ENCODE measurements at places on chromosomes 3 and 15.
A peak's percentile ranks its signal among the peaks of the same experiment; 100 is the strongest.

GRCh38 chr3:28844298-28845005 is 436.4 kb upstream of the RBMS3 start:
- DNase-seq = no peak

DNA sequence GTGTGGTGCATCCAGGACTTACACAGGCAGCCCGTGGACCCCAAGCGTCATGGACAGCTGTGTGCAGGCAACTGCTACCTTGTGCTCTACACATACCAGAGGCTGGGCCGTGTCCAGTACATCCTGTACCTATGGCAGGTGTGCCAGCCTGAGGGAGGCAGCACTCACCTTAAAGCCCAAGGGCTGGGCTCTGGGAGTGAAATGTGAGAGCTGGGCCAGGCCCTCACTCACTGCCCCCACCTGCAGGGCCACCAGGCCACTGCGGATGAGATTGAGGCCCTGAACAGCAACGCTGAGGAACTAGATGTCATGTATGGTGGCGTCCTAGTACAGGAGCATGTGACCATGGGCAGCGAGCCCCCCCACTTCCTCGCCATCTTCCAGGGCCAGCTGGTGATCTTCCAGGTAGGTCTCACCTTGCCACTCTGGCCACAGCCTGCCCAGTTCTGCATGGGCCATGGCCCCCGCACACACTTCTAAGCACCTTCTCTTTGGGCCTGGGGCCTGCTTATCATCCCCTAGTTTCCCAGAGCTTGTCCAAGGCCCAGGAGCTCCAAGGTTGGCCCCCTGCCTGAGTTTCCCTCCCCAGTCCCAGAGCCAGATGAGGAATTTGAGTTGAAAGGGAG is 11.0 kb downstream of the VILL start:
- no peak for DNase-seq

GRCh38 chr3:179526989-179527391 is 35.7 kb upstream of the ACTL6A start:
- peak; percentile 96 for DNase-seq

DNA sequence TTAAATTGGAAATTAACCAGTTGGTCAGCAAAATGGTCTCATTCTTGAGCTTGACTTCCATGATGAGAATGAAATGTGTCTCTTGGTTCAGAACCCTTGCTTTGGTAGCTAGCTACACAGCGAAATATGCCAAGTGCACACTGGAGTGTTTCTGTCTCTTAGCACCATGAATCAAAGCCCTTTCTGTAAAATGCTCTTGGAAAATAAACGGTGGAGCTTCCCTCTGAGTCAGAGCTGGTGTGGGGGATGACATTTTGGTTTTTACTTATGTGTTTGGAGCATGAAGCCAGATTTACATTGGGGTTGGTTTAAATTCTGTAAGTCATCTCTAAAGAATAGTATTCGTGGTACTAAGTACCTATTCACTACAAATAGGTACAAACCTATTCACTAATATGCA is 85.1 kb upstream of the NANOGP8 start:
- DNase-seq = no peak

- DNase-seq = no peak
Observed at GRCh38 chr3:19106307-19106706, 42.0 kb upstream of the KCNH8 start.

- no peak for DNase-seq
Observed at GRCh38 chr15:62343397-62343796, 178.3 kb upstream of the C2CD4B start.

DNA sequence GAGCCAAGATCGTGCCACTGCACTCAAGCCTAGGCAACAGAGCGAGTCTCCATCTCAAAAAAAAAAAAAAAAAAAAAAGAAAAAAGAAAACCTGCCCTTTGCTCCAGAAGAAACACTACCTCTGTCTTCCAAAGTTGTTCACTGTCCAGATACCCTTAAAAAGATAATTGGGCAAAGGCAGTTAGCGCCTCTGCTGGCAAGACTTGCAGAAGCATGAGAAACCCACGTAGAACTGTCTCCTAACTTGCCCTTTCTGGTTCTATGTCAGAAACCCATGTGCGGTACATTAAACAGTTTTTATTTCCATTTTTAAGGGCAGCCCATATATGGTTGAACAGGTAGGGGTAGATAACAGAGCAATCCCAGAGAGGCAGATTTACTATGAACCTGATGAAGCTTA is 1026.4 kb downstream of the ROBO2 start:
- no peak for DNase-seq

DNA sequence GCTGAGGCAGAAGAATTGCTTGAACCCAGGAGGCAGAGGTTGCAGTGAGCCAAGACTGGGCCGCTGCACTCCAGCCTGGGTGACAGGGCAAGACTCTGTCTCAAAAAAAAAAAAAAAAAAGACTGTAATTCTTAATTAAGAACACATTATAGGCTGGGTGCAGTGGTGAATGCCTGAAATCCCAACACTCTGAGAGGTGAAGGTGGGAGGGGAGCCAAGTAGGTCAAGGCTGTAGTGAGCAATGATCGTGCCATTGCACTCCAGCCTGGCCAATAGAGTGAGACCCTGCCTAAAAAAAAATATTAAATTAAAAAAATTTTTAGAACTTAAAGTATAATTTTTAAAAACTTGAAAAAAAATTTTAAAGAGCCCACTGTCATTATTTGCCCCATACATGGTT is 13.4 kb upstream of the ARPIN start:
- no peak for DNase-seq

- DNase-seq = no peak
Observed at GRCh38 chr3:13015286-13016082, 57.7 kb downstream of the IQSEC1 start.

- DNase-seq = peak; percentile 34
Observed at GRCh38 chr15:64985366-64986033, 4.2 kb downstream of the SPG21 start.

- no peak for DNase-seq
Observed at GRCh38 chr3:3783696-3784095, 15.5 kb upstream of the LRRN1 start.

DNA sequence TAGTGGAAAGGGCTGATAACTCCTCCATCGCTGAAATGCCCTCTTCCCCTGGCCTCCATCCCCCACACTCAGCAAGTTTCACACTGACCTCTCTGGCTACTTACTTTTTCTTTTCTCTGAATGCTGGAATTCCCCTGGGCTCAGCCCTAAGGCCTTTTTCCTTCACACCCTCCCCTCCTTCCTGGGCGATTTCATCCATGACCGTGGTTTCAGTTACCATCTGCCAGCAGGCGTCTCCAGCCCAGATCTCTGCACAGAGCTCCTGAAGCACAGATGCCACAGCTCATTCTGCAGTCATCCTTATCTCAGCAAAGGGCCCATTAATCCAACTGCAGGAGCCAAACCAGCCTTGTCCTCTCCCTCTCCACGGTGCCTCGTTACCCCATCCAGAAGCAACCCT is 114.0 kb downstream of the RFTN1 start:
- DNase-seq = no peak

DNA sequence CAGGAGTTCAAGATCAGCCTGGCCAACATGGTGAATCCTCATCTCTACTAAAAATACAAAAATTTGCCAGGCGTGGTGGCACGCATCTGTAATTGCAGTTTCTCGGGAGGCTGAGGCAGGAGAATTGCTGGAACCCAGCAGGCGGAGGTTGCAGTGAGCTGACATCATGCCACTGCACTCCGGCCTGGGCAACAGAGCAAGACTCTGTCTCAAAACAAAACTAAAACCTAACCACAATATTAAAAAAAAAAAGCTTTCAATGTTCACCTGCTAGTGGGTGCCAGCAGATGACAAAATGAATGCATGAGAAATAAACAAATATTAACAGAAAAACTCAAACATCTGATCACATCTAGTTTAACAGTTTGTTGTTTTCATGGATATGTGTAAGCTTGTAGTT is 9.0 kb downstream of the SLC24A1 start:
- no peak for DNase-seq

DNA sequence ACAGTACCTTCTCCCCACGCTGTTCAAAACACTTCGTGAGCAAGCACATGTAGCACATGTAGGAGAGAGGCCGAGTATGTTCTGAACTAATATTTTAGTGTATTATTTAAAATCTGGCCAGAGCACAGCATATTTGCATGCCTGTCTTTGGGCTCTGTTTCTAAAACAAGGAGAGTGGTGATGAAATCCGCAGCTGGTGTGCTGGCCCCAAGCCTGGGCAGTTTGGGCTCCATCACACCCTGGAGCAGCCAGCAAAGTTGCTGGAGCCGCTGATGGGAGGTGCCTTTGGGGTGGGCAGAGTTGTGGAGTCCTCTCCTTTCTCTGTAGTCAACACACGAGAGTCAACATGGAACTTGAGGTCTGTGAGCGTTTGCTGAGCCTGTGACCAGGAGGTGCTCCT is 116.6 kb downstream of the SLCO3A1 start:
- no peak for DNase-seq

GRCh38 chr15:57916695-57917094 is 148.8 kb downstream of the ALDH1A2 start:
- DNase-seq = no peak

GRCh38 chr3:132874701-132875100 is 152.5 kb upstream of the NPHP3 start:
- no peak for DNase-seq

DNA sequence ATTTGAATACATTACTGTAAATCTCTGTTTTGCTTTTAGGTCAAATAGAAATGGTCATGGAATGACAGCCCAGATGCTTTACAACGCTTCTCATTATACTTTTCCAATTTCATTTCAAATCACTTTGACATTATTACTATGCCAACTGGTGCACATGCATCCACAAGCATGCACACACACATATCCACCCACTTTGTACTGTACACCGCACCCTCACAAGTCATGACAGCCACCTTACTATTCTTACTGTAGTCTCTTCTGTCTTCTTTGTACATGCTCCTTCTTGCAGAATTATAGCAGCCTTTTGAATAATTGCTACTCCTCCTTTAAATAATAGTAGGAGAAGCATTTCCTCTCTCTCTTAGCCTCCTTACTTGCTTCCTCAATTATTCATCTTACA is 1361.4 kb downstream of the ROBO1 start:
- DNase-seq = no peak

DNA sequence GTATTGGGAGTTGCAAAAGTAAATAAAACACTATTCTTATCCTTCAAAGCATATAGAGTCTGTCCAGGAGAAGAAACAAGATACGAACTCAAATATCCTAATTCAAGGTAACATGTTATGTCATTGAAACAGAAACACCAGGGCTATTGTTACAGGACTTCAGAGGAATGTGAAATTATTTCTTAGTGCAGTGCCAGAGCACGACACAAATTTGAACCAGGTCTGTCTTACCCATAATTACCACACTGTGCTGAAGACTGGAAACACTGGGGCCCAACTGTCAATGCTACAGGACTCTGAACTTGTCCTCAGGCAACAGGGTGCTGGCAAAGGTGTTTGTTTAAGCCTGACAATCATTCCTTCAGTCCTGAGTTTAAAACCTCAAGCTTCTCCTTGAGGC is 633.6 kb upstream of the UBE2E2 start:
- DNase-seq = no peak

GRCh38 chr3:105158286-105158685 is 208.4 kb upstream of the ALCAM start:
- no peak for DNase-seq

- DNase-seq = no peak
Observed at GRCh38 chr15:93826790-93827189, 404.6 kb upstream of the MCTP2 start.

DNA sequence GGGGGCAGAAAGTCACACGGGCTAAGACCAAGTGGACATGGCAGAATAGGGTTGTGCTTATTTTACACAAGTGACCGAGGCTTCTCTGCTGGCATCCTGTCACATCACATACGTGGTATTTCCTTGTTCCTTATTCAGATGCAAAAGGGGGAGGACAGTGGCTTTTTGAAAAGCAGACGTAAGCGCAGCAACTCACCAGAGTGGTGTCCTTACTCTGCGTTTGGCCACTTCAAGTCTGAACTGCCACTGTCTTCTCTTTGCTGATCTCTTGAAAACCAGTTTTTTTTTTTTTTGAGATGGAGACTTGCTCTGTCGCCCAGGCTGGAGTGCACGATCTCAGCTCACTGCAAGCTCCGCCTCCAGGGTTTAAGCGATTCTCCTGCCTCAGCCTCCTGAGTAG is 113.2 kb downstream of the SOX2 start:
- no peak for DNase-seq

DNA sequence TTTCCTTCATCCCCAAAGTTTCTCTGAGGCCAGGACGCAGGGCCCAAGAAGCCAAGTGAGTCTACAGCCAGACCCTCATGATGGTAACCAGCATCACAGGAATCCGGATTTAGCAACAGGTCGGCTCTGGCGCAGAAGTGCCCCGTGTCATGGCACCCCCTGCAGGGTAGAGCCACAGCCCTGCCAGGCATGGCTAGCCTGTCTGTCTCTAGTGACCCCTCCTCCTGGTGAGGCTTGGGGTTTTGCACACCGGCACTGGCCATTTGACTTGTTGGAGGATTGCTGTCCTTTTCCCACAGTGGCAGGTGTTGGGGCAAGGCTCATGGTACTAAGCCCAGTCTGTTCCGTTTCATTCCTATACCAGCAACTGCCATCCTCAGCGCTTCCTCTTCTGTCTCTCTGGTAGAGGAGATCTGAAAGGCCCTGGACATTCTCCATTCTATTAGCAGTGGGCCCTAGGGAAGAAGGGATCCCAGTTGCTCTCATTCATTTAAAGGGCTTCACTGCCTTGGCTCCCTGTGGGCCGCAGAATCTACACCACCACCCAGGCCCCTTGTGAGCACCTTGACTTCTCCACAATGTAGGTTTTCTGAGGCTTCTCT is 9.4 kb upstream of the CHAC1 start:
- no peak for DNase-seq

DNA sequence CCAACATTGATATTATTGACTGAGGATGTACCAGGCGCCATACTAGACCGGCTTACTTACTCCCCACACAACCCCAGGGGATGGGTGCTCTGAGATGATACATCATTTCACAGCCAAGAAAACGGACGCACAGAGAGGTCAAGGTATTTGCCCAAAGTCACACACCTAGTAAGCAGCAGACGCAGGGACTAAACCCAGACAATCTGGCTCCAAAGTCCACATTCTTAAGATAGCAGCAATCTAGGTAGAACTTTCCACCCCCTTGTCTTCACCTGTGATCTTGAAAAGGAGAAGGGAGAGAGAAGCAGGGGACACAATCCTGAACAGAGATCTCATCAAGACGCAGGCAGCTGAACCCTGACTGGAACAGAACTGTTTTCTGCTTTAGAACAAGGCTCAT is 200.6 kb downstream of the XXYLT1 start:
- no peak for DNase-seq

DNA sequence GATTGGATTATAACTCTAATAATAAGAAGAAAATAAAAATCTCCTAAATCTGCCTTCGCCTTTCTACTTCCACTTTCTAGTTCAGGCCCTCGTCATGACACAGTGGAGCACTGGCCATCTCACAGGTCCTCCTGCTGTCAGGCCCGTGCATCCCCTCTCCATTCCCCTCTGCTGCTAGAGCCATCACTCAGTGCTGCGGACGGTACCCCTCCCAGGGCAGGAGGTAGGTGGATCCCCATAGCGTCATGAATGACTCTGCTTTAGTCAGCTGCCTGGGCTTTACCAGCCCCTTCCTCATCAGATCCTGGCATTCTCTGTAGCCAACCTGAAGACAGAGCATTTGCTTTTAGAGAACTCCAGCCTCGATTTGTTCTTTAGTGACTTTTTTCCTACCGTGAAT is 12.0 kb upstream of the PPP1R2 start:
- no peak for DNase-seq

Data from A673 (cell line).